ENCODE measurements at places on chromosomes 1 and 21. TPM values are rescaled to one million over a fixed set of nuclear protein-coding genes. Genes with fewer than 3 reads are reported as not detected.

GRCh38 chr1:212622467-212622866 lies 13.9 kb downstream of the ATF3 start:
- peaks cover 3% of the 10 kb centered on the region for H3K27me3 ChIP-seq
- no peak overlapping the region for H3K4me3 ChIP-seq
- no peak for DNase-seq
- no peak overlapping the region for H3K27ac ChIP-seq
- peaks cover 18% of the 10 kb centered on the region for H3K4me1 ChIP-seq

The TTC4 gene
- 33.5 TPM for total RNA-seq

The LCE1C gene
- not detected for total RNA-seq

DNA sequence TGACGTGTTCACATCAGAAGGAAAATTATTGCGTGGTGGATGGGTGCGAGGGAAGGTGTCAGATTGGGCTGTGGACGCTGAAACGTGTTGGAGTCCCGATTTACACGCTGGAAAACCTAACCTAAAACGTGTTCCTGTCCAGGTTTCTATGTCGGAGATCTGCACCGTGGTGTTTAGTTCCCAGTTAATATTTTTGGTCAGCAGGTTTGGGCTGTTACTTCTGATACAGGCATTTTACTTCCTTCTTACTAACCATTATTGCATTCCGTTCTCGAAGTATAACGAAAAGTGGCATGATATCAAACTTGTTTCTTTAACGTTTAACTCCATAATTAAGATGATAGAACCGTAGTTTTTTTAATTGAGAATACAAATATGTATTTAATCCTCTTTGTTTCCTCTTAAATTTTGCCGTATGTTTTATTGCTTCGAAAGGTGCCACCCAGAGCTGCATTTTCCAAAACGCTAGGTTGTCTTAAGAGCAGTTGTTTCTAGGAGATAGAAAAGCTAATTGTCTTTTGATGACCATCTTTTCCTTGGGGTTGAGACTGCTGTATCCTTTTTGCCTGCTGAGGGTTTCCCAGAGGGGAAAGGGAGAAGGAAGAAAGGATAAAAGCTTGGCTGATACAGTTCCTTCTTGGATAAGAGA lies 1.3 kb downstream of the ADARB1 start:
- H3K4me3 ChIP-seq, result peak overlapping the region; percentile 80
- no peak for DNase-seq
- H3K4me1 ChIP-seq, result peaks cover 57% of the 10 kb centered on the region
- peak overlapping the region; percentile 72 for H3K27ac ChIP-seq
- no peaks in the 10 kb centered on the region for H3K27me3 ChIP-seq
- no peaks in the 10 kb centered on the region for H3K36me3 ChIP-seq

The OPTC gene
- not detected for total RNA-seq

- H3K36me3 ChIP-seq, result no peaks in the 10 kb centered on the region
- no peak overlapping the region for H3K4me3 ChIP-seq
- no peak overlapping the region for H3K27ac ChIP-seq
- H3K27me3 ChIP-seq, result no peaks in the 10 kb centered on the region
- no peak for DNase-seq
- peaks cover 13% of the 10 kb centered on the region for H3K4me1 ChIP-seq
Observed at GRCh38 chr1:26132128-26132833, 20.7 kb downstream of the PDIK1L start.

DNA sequence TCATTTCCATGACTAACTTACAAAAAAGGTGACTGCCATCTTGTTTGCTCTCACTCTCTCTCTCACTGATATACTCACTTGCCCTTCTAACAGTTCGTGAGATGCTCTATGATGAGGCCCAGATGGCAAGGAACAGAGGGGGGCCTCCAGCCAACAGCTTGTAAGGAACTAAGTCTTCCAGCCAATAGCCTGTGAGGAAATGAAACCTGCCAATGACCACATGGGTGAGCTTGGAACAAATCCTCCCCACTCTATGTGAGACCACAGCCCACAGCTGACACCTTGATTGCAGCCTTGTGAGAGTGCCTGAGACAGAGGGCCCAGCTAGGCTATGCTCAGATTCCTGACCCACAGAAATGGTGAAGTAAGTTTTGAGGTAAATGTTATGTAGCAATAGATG lies 153.7 kb downstream of the HHIPL2 start:
- H3K27ac ChIP-seq, result no peak overlapping the region
- no peak for DNase-seq
- H3K4me1 ChIP-seq, result peaks cover 4% of the 10 kb centered on the region
- H3K4me3 ChIP-seq, result no peak overlapping the region
- no peaks in the 10 kb centered on the region for H3K36me3 ChIP-seq

DNA sequence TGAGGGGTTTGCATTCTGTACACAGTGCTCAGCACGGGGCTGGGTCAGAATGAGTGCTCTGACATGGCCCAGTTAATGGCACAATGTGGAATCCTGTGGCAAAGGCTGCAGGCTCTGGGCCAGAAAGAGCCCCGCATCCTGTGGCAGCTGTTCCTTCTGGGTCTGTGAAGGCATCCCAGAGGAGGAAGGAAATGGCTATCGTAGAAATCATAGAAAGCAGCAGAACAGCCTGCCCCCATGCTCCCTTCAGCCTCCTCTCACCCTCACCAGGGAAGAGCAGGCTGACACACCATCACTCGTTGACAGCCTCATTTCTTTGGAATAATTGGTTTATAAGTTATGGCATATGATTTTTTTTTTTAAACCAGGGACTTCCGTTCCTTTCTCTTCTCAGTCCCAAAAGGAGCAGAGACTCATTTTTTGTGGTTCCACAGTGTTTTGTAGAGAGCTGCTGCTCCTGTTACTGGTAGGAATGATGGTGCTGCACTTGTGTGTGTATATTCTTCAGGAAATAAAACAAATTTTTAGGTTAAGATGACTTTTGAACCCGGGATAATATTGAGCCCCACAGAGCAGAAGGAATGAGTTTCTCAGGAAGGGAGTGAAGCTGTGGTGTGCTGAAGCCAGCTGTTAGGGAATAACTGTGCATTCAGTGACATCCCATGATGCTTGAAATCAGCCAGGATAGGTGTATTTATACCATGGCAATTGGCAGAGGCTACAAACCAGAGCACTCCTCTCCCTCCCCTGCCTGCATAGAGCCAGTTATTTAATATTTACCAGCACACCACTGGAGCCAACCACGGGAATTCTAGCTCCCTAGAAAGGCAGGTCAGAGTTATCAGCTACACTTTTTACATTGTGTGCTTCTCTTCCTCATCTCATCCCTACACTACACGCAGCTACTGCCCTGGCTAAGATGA lies 32.0 kb downstream of the PLXNA2 start:
- H3K4me1 ChIP-seq, result no peaks in the 10 kb centered on the region
- H3K27ac ChIP-seq, result no peak overlapping the region
- no peak overlapping the region for H3K4me3 ChIP-seq
- H3K36me3 ChIP-seq, result no peaks in the 10 kb centered on the region

- H3K4me3 ChIP-seq, result no peak overlapping the region
- H3K27ac ChIP-seq, result no peak overlapping the region
- H3K36me3 ChIP-seq, result no peaks in the 10 kb centered on the region
- peaks cover 8% of the 10 kb centered on the region for H3K4me1 ChIP-seq
- DNase-seq, result no peak
Observed at GRCh38 chr1:207903767-207904166, 7.2 kb downstream of the CD34 start.

DNA sequence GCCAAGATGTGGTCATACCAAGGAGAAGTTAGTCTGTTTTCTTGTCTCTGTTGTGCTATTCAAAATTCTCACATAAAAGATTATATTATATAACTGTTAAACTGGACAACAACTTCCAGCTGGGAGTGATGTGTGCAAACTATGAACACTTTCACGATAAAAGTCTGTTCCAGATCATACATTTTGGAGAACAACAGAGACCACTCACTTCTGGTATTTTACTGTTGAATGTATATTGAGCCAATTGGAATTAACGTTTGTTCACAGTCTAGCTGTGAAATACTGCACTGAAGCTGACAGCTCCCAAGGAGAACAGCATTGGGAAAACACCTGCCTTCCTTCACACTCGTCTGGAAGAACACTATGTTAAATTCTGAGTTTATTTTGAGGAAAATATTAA lies 860 bp upstream of the SHCBP1L start:
- H3K36me3 ChIP-seq, result no peaks in the 10 kb centered on the region
- no peaks in the 10 kb centered on the region for H3K4me1 ChIP-seq
- no peak overlapping the region for H3K4me3 ChIP-seq
- no peak overlapping the region for H3K27ac ChIP-seq
- DNase-seq, result no peak
- H3K27me3 ChIP-seq, result peaks cover 20% of the 10 kb centered on the region

DNA sequence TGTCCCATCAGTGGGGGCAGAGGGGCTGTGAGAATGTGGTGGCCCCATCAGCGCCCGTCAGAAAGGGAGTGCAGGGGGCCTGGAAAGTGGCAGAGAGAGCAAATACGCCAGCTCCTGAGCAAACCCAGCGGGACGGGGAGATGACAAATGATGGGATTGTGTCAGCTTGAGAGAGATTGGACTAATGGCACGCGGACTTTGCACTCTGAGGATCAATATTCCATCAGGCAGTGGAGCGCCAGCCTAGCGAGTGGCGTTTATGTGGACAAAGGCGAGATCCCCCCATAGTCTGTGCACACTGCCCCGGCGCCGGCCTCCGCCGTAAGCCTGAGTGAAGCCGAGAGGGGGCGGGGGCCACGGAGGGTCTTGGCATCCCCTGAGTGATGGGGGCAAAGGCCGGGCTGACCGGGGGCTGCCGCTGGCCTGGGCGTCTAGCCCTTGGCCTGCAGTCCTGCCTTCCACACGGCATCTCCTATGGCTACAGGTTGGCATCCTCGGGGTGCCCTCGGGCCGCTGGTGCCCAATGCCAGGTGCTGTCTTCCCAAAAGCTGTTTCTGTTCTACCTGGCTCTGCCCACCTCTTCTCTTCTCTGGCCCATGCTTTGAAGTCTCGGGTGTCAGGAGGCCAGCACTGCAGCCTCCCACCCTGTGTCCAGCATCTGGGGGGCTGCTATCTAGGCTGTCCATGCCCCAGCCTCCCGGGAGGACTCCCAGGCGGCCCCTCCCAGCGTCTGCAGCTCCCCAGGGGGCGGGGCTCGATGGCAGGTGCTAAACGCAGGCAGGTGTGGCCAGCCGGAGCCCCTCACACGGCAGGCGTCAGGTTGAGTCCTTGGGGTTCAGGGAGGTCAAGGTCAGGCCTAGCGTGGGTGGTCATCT lies 46.5 kb downstream of the PRDM16 start:
- DNase-seq, result no peak
- H3K36me3 ChIP-seq, result no peaks in the 10 kb centered on the region
- no peaks in the 10 kb centered on the region for H3K4me1 ChIP-seq
- H3K27ac ChIP-seq, result no peak overlapping the region

DNA sequence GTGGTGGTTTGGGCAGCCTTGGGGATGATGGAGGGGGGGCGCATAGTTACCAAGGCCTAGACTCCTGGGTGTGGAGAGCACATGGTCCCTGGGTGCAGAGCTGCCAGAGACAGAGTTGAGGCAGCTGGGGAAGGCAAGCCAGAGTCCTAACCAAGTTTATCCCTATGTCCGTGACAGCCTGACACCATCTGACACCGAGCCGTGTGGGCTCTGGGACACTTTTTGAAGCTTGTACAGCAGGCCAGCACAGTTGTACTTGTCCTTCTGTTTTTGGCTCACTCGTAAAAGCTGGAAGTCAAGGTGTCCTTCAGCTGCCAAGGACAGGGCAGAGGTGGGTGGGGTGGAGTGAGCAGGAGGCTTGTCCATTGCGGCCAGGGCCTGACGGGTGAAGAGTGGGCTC lies 28.5 kb downstream of the SLC26A9 start:
- no peak overlapping the region for H3K4me3 ChIP-seq
- H3K4me1 ChIP-seq, result no peaks in the 10 kb centered on the region
- DNase-seq, result no peak
- no peaks in the 10 kb centered on the region for H3K27me3 ChIP-seq

All from activated CD4-positive, alpha-beta memory T cell treated with anti-CD3 and anti-CD28 coated beads for 36 hours (primary cell).